Left renal cortex interstitium (tissue), 4 donors: ENCODE measurements at places on chromosomes 12 and 14. TPM values are rescaled to one million over a fixed set of nuclear protein-coding genes. Genes with fewer than 3 reads are reported as not detected.

CPNE6 gene
- polyA plus RNA-seq = not detected

- DNase-seq = no peak
Observed at GRCh38 chr12:86521870-86522269, 265.7 kb upstream of the MGAT4C start.

UNC79 gene
- polyA plus RNA-seq = 0.75 TPM

- no peak for DNase-seq
Observed at GRCh38 chr14:41605550-41606281, 960 bp upstream of the LRFN5 start.

DNA sequence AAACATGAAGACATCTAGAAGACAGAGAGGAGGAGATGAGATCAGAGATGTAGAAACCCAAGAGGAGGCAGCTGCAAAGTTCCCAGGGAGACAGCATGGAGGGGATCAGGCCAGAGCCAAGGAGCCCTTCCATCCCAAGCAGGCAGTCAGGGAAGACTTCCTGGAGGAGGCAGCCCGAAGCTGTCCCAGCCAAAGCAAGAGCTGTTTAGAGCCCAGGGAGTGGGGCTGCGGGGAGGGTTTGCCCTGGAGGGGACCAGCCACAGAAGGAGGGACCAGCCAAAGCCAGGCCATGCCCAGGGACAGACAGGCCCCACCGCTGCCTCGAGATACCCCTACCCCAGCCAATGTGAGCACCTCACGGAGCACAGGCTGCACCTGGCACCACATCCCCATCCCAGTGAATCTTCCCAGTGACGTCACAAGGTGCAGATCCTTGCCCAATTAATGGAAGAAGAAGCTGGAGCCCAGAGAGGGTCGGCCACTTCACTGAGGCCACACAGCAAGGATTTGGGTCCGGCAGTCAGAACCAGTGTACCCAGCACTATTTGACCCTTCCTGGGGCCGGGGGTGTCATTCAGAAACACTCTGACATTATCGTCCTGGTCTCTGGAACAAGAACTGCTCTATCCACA lies 14.1 kb upstream of the DIO3 start:
- no peak for DNase-seq

DNA sequence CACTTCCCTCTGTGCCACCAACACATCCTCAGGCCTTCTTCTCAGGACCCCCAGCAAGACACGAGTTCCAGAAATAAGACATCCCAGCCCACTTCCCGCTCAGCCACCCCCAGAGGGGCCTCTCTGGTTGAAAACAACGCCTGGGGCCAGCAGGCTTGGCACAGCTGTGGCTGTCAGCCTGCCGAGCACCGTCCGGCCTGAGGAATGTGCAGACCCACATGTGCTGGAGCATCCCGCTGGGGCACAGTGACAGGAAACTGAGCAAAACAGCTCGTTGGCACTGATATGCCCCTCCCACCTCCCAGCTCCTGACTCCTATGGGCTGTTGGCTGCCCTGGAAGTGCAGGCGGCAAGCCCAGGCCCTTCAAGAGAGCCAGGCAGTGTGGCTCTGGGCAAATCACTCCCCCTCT lies 1.4 kb downstream of the SYNE3 start:
- DNase-seq = no peak

- no peak for DNase-seq
Observed at GRCh38 chr12:58955849-58956248, 35.5 kb upstream of the LRIG3 start.
